ENCODE measurements at places on chromosomes 2 and 18.

GRCh38 chr2:157574165-157574564, 54.5 kb downstream of the ACVR1C start:
- no peak for DNase-seq

DNA sequence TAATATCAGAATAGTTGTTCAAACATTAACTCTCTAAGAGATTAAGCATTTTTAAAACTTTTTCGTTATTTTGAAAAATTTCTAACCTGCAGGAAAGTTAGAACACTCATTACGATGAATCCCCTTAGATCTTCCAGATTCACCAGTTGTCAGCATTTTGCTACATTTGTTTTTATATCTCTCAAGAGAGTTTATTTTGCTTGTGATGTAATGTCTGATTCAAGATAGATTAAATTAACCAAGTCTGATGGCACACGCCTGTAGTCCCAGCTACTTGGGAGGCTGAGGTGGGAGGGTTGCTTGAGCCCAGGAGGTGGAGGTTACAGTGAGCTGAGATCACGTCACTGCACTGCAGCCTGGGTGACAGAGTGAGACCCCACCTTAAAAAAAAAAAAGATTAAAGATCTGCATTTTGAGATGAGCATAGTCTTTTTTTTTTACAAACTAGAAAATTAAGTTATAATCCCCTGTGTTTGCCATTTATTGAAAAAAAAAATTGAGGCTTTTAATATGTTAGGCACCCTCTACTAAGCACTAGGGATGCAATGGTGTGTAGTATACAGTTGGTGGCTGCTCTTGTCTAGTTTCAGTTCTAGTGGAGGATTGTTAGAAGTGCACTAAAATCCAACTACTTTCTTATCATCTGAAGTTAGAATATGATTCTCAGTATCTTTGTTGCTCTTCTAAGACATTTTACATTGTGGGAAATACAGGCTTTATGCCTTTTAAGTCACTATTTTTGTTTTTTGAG, 20.9 kb downstream of the RAB10 start:
- no peak for DNase-seq

- DNase-seq, result no peak
Observed at GRCh38 chr2:71675296-71675695, 221.9 kb downstream of the DYSF start.

DNA sequence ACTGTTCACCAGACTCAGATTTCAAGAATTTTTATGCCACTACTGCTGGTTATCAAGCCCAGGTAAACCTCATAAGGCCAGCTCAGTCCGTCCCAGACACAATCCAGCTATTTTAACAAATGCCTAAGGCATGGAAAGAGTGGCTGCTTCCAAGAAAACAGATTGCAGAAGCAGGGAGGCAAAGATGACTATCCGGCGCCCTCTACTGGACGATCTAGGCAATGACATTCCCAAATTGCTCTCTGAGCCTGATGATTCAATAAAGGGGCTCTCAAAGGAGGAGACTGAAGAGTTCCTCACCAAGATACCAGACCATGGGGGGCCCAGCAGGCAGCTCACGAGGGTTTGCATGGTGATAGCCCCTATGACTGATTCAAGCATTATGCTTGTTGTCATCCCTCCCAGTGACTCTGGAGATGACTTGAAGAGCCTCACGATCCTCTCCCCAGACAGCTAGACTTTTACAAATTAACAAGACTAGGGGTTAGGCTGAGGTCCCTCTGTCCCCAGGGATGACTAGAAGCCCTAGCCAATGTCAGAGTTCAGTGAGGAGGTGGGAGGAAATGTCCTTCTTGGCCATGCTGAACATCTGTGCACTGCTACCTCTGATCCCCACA, 25.0 kb downstream of the SERPINB8 start:
- peak; percentile 31 for DNase-seq

- no peak for DNase-seq
Observed at GRCh38 chr18:5447442-5447841, 96.4 kb downstream of the EPB41L3 start.

GRCh38 chr2:156023229-156023869, 309.2 kb downstream of the NR4A2 start:
- no peak for DNase-seq

DNA sequence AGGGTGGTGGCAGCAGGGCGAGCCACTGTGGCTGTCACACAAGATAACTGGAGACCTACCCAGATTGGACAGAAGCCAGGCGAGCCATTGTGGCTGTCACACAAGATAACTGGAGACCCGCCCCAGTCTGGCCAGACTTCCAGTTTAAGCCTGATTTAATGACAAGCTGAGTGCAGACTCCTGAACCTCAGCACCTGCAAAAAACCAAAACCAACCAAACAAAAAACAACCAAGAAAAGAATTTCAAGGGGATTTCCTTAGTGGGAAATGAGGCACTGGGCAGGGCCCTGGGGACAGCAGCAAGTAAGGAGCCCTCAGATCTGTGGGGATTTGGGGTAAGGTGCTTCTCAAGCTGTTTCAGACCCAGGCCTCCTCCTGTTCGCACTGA, 95.2 kb upstream of the BOD1L2 start:
- peak; percentile 62 for DNase-seq

DNA sequence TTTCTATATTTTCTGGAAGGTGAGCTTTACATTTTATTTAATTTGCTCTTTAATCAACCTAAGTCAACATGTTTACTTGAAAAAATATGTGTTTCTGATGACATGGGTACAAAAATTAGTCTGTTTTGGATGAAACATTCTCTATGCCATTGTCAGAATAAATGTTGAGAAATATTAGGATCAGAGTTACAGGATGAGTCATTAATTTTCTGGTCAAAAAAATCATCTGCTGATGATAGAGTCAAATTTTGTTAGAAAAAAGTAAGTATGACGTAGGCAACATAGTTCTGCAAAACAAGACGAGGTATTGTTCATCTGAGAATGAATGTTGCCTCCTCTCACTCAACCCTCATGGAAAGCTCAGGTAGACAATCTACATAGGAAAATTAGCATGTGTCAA, 107.6 kb upstream of the CAVIN2 start:
- DNase-seq, result no peak

GRCh38 chr18:56841836-56842235, 190.7 kb downstream of the WDR7 start:
- DNase-seq, result no peak

DNA sequence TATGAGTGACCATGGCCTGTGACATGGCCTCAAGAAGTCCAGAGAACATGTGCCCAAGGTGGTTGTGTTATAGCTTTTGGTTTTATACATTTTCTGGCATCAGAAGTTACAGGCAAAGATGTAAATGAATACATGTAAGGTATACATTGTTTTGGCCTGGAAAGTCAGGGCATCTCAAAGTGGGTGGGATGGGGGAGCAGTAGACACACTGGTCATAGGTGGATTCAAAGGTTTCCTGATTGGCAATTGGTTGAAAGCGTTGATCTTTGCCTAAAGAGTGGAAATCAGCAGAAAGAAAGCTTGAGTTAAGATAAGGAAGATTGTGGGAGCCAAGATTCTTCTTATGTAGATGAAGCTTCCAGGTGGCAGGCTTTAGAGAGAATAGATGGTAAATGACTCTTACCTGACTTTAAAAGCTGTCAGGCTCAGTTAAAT, 62.1 kb upstream of the DYNAP start:
- no peak for DNase-seq

- DNase-seq, result no peak
Observed at GRCh38 chr2:127672341-127673224, 2.7 kb downstream of the LIMS2 start.

DNA sequence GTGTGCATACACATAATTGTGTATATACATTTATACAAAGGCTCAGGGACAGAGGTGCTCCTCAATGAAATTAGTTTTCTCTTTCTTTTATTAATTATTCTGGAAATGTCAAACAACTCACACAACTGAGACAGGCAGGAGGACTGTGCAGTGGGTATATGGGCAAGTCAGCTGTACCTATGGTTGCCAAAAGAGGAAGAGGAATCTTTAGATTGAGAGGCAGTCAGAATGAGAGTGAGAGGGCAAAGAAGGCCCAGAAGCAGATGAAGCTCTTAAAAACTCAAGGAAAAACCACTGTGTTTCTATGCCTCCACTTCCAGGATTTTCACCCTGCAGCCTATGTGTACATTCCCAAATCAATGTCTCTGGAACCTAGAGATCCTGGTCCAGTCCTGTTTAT, 79.1 kb downstream of the CACNB4 start:
- no peak for DNase-seq

DNA sequence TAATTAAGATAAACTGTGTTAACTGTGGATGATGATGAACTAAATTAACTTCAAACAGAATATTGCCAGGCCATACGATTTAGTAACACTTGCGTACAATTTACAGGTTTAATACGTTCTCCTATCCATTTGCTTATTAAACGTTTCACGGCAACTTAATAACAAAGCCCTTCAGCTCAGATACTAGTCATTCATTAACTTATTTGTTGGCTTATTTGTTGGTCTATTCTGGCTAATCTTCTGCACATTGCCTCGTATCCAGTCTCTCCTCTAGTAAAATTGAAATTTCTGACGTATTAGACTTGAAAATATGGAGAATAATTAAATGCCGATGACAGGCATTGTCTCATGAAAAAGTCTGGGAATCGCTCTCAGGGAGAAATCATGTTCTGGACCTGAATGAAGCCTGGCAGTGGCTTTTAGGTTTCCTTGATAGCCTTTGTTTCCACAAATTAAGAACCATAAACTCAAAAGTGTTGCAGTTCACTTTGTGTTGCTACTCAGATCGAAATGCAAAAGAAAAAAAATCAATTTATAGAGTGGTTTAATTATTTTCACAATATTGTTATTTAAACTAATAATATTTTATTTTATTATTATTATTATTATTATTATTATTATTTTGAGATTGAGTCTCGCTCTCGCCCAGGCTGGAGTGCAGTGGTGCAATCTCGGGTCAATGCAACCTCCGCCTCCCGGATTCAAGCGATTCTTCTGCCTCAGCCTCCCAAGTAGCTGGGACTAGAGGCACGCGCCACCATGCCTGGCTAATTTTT, 4.5 kb downstream of the SCLY start:
- DNase-seq, result no peak

DNA sequence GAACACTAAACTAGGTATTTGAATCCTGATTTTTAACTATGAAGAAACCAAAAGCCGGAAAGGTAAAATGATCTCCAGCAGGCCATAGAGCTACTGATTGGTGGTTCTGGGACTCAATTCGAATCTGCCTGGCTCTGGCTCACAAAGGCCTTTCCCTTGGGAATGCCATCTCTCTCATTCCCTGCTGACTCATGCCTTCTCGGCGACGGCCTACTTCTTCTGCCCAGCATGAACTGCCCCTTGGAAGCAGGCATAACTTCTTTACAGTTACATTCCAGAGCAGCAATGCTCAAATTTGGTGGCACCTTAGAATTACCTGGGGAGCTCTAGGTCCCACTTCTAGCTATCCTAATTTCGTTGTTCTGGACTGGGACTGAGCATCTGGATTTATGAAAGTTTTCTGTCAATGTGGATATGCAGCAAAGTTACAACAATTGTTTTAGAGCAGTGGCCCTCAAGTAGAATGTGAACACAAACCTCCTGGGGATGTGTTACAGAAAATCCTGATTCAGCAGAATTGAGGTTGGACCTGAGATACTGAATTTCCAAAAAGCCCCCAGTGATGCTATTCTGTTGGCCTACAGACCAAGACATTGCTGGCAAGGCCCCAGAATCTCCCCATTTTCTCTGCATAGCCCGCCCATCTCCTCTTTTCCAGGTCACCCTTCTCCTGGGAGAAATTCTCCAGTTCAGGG, 261.1 kb downstream of the CNTNAP5 start:
- no peak for DNase-seq

DNA sequence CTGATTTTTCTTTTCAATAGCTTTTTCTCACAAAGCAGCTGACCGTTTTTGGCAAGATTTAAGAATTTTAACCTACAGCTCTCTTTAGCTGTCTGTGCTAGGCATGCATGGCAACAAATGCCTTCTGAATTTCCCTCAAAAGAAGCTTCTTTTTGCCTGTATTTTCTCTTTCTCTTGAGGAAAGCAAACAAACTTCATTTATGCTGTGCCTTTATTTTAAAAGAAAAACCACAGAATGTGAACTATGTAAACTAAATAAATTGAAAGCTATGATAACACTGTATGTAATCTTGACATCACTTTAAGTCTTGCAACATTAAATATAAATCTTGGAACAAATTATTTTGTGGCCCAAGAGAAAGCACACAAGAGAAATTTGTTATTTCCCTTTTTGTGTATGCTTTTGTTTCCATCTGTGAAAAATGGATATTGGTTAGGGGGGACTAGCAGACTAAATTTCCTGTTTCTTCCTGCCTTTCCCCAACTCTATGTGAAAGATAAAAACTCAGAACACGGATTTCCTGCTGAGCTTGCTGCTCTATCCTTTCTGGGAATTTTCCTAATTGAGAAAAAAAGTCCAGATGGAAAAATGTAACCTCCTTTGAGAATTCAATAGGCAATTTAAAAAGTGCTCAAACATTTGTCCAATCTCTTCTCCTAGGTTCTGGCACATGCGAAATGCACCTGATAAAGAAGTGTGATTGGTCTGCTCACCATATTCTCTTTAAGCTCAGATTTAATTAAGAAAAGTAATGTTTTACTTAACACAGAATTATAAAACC, 20.9 kb upstream of the TFPI start:
- DNase-seq, result no peak

- no peak for DNase-seq
Observed at GRCh38 chr2:134581877-134582546, 136.8 kb downstream of the TMEM163 start.

DNA sequence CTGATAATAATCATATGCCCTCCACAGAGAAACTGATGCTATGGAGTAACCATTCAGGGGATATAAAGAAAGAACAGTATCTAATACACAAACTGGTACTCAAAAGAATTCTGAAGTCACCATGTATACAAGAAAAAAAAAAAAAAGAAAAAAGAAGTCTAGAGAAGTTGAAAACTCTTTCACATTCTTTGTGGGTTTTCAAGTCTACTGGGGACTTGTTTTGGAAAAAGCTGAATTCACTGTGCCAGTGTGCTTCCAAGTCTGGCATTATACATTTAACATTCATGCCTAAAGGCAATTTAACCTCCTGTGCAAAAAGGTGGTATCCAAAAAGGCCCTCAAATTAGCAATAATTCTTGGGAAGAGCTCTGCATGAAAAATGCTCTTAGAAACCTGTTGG, 94.8 kb upstream of the ITGB6 start:
- no peak for DNase-seq

DNA sequence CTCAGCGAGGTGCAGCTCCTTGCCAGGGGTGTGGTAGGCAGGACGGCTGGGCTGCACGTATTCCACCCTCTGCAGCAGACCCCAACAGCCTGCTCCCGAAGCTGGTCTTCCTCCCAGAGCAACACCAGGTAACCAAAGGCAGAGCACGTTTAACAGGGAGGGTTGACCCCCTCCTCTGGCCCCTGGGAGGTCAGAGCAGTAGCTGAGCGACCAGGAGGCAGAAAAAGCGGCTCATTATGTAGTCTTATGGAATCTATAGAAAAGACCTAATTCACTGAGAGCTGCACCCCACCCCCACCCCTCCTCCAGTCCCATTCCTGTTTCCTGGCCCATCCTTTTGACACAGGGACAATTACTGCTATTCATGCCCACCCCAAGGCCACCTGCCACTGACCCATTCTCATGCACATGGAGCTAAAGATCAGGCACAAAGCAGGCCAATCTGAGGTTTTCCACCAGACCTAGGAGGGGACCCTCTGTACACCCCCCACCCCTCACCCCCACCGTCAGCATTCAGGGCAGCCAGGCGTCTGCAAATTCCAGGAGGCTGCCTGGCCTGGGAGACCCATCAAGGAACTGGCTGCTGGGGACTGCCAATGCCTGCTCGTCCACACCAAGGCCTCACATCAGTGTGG, 60.9 kb upstream of the FZD7 start:
- no peak for DNase-seq

- no peak for DNase-seq
Observed at GRCh38 chr2:128376241-128377041, 57.8 kb upstream of the HS6ST1 start.

All from hematopoietic multipotent progenitor cell treated with erythropoietin and hydrocortisone succinate and interleukin-3 and kit ligand, for 17 days (in vitro differentiated cells).